ENCODE measurements at places on chromosomes 4 and X.

DNA sequence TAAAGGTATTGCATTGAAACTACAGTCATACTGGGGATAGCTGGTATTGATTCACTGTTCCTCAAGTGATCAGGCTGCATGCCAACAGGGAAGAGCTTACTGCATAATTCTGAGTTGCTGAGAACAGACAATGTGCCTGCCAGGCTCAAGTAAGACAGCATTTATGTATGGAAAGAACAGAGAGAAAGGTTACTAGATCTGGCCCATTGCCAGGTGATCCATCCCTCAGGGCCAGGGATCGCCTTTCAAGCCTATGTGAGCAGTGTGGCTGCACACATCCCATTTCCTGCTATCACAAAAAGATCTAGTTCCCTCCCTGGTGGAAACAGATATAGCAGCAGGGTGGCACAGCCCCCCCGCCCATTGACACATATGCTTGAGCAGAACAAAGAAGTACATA lies 254.0 kb downstream of the TMA16 start:
- H3K4me3 ChIP-seq: no peak overlapping the region
- H3K27me3 ChIP-seq: no peaks in the 10 kb centered on the region
- no peaks in the 10 kb centered on the region for H3K4me1 ChIP-seq
- no peak overlapping the region for H3K27ac ChIP-seq

GRCh38 chrX:71128166-71128833 lies 9.9 kb downstream of the MED12 start:
- DNase-seq: no peak
- H3K27ac ChIP-seq: peak overlapping the region; percentile 37
- H3K4me1 ChIP-seq: no peaks in the 10 kb centered on the region
- peaks cover 5% of the 10 kb centered on the region for H3K27me3 ChIP-seq
- peaks cover 12% of the 10 kb centered on the region for H3K36me3 ChIP-seq

DNA sequence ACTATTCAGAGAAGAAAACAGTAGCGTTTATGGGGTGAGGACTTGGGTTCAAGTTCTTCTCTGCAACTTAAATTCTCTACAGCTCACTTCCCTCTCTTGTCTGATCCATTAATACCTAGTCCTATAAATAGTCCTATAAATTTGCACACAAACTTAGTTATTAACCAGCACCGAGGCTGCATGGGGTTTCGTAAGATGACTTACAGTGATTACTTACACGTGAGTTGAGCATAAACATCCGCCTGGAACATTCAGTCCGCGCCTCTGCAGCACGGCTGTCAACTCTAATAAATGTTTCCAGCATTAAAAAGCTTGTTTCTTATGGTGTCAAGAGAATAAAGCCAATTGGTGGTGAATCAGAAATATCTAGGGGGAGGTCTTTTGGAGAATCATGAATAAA lies 103.0 kb upstream of the ENPP6 start:
- no peaks in the 10 kb centered on the region for H3K4me1 ChIP-seq
- no peak overlapping the region for H3K4me3 ChIP-seq
- no peak for DNase-seq
- no peaks in the 10 kb centered on the region for H3K27me3 ChIP-seq
- H3K36me3 ChIP-seq: no peaks in the 10 kb centered on the region

GRCh38 chr4:14592950-14593349 lies 409.3 kb upstream of the CPEB2 start:
- no peak for DNase-seq
- no peak overlapping the region for H3K27ac ChIP-seq
- no peaks in the 10 kb centered on the region for H3K4me1 ChIP-seq
- no peaks in the 10 kb centered on the region for H3K27me3 ChIP-seq
- no peak overlapping the region for H3K4me3 ChIP-seq
- no peaks in the 10 kb centered on the region for H3K36me3 ChIP-seq

- H3K36me3 ChIP-seq: peaks cover 3% of the 10 kb centered on the region
- H3K27ac ChIP-seq: no peak overlapping the region
- H3K27me3 ChIP-seq: no peaks in the 10 kb centered on the region
- no peaks in the 10 kb centered on the region for H3K4me1 ChIP-seq
- DNase-seq: no peak
These were observed 69.5 kb downstream of the AASDH start for GRCh38 chr4:56317749-56318148.

DNA sequence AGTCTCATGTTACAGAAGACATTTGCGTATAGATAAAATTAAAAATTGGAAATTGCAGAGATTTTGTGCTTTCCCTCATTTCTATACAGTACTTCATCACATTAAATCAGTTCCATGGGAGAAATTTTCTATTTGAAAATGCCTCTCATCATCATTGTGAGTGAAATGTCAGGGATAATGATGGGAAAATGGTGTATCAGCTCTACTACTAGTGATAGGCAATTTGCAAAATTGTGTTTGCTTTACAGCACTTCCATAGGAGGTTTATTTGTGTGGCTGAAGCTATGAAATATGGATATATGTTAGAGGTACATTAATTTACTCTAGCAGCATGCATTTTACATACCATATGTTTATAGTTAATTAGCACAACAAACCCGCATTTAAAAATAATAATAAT lies 21.0 kb upstream of the ANAPC4 start:
- H3K4me1 ChIP-seq: peaks cover 6% of the 10 kb centered on the region
- no peak for DNase-seq
- H3K27me3 ChIP-seq: no peaks in the 10 kb centered on the region
- H3K36me3 ChIP-seq: no peaks in the 10 kb centered on the region

DNA sequence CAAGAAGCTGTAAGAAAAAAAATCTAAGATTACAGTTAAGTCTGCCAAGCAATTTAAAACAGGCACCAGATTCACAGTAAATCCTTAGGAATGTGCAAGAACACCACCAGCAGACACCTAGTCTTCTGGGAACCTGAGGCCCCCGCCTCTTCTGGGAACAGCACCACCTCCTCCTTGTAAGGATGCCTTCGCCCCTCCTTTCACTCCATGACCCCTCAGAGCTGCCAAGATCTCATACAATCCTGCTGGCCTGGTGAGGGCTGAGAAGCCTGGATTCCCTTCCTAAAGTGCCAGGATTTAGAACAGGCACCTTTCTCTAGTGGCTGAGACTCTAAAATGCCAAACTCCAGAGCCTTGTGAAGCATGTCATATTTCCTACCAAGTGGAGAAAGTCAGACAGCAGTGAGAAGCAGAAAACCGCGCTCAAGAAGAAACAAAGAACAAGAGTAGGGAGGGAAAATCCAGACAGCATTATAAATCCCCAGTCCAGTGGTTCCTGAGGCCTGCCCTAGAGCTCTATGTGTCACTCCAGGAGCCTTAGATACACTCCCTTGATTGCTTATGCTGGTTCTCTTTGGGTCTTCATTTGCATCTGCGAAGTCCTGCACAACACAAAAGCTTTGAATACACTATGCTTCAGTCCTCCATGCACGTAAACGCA lies 166.4 kb downstream of the TSPAN5 start:
- DNase-seq: no peak
- peaks cover 3% of the 10 kb centered on the region for H3K36me3 ChIP-seq
- H3K4me1 ChIP-seq: no peaks in the 10 kb centered on the region

DNA sequence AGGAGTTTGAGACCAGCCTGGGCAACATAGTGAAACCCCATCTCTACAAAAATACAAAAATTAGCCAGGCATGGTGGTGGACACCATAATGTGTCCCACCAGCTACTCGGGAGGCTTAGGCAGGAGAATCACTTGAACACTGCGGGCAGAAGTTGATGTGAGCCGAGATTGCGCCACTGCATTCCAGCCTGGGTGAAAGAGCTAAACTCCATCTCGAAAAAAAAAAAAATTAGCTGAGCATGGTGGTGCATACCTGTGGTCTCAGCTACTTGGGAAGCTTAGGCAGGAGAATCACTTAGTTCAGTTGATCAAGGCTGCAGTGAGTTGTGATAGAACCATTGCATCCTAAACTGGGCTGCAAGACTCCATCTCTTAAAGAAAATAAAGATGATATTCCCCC lies 91.2 kb downstream of the PLS3 start:
- no peak overlapping the region for H3K4me3 ChIP-seq
- DNase-seq: no peak
- no peaks in the 10 kb centered on the region for H3K4me1 ChIP-seq
- no peaks in the 10 kb centered on the region for H3K27me3 ChIP-seq

DNA sequence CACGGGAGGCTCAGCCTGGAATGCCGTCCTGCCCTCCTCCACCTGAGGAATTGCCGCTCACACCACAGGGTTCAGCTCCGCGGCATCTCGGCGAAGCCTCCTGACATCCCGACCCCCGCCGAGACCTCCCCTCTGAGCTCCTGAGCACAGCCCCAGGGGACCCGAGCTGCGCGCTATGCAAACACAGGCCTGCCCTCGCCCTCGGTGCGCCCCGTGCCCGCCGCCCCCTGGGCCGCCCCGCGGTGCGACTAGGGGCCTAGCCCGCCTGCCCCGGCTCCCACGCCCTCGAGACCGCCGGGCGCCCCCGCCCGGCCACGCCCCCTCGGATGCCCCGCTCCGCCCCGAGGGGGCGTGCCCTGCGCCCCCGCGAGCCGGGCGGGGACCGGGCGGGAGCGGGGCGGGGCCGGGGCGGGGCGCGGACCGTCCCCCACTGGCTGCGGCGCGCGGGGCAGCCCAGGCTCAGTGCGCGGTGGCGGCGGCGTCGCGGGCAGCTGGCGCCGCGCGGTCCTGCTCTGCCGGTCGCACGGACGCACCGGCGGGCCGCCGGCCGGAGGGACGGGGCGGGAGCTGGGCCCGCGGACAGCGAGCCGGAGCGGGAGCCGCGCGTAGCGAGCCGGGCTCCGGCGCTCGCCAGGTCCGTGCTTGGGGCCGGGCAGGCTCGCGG lies at the start of gene FGFR3:
Gene FGFR3 (plus strand): TSS at position 462 of the 664 bp plus-strand sequence. CDS start 642 bp downstream, outside the sequence.
- peak within 1 kb of the TSS; percentile 39 for H3K4me3 ChIP-seq
- no peaks in the 10 kb centered on the region for H3K4me1 ChIP-seq
- no peak within 1 kb of the TSS for H3K27ac ChIP-seq
- no peaks in the 10 kb centered on the region for H3K36me3 ChIP-seq

DNA sequence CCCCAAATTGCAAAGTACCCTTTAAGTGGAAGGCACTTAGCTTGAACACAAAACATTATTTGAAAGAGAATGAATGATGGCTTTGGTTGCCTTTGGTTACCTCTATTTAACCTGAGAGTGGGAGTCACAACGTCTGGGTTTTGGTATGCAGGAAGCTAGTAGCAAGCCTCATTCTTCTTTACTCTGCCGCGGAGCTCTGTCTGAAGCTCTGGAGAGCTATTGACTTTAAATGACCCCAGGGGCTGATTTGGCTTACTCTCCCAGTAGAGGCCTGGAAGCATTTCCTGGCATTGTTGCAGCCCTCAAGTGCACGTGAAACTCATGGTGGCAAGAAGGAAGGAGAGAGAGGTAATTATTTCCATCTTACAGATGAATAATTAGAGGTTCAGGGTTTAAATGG lies 81.8 kb upstream of the MAGEA4 start:
- H3K27me3 ChIP-seq: no peaks in the 10 kb centered on the region
- no peaks in the 10 kb centered on the region for H3K4me1 ChIP-seq
- no peaks in the 10 kb centered on the region for H3K36me3 ChIP-seq
- DNase-seq: no peak
- no peak overlapping the region for H3K27ac ChIP-seq

- peak within 1 kb of the TSS; percentile 60 for H3K4me3 ChIP-seq
- H3K4me1 ChIP-seq: peaks cover 7% of the 10 kb centered on the region
- H3K27ac ChIP-seq: peak within 1 kb of the TSS; percentile 83
- peaks cover 28% of the 10 kb centered on the region for H3K27me3 ChIP-seq
- peak; percentile 79 for DNase-seq
These were observed at the start of gene BCOR for GRCh38 chrX:40097504-40098263. Gene BCOR (minus strand): TSS chrX:40097958. CDS start chrX:40077929, 20,029 bp downstream.

- no peaks in the 10 kb centered on the region for H3K27me3 ChIP-seq
- DNase-seq: no peak
- no peak overlapping the region for H3K27ac ChIP-seq
- no peak overlapping the region for H3K4me3 ChIP-seq
These were observed 1054.7 kb downstream of the PDHA2 start for GRCh38 chr4:96894621-96895020.

GRCh38 chr4:180054291-180054690 lies 2188.9 kb upstream of the TENM3 start:
- peaks cover 2% of the 10 kb centered on the region for H3K4me1 ChIP-seq
- H3K27ac ChIP-seq: no peak overlapping the region
- no peak for DNase-seq
- no peak overlapping the region for H3K4me3 ChIP-seq
- peaks cover 18% of the 10 kb centered on the region for H3K27me3 ChIP-seq

DNA sequence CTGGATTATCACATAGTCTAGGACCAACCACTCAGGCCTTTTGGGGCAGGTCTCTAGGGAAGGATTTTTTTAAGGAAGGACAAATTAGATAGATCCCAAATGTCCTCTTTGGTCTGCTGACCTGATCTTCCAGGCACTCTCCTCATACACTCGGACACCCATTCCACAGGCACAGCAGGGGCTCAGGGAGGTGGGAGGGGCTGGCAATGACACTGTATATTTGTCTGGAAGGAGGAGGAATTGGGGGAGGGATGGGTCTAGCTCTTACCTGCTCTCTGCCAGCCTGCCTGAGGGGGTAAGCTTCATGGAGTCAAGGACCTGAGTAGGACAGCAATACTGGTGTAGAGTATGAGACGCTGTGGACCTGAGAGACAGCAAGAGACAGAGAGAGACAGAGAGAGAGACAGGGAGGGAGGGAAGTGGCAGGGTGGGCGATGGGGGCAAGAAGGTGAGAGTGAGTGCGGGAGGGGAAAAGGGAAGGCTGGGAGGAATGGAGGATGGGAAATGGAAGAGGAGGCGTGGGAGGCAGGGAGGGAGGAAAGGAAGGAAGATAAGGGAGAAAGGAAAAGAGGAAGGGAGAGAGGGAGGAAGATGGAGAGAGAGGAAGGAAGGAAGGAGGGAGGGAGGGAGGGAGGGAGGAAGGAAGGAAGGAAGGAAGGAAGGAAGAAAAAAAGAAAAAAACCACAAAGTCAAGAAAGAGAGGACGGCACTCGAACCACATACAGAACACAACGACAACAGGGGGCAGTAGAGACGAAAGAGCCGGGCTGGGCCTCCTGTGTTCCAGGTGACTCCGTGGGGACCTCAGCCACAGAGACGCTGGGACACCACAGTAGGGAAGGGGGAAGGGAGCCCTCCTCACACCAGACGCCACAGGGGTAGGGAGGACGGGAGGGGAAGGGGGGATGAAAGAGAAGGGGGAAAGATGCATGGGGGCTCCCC lies 1.8 kb downstream of the IQSEC2 start:
- H3K36me3 ChIP-seq: no peaks in the 10 kb centered on the region
- H3K4me1 ChIP-seq: peaks cover 18% of the 10 kb centered on the region
- DNase-seq: no peak

DNA sequence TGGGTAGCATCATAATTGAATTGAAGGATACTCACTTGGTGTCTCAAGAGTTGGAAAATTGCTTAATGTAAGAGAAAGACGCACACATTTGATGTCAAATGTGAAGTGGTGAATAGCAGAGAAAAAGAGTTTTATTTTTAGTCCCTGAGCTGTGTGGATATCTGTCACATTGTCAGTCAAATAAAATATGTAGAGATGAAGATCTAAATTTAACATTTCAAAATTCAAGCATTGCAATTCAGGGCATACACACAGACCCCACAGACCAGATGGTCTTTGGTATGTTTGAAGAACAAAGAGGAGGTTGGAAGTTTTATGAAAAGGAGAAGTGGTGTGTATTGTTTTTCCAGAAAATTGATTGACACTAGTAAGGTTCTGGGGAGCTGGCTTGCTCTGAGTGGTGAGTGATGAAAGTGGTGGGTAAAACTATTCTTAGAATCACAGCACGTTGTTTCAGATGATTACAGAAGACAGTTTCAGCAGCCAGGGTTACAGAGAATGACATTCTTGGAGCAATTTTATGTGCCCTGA lies 44.9 kb upstream of the BBS12 start:
- H3K27me3 ChIP-seq: no peaks in the 10 kb centered on the region
- DNase-seq: no peak
- no peak overlapping the region for H3K4me3 ChIP-seq
